Activated CD8-positive, alpha-beta memory T cell treated with anti-CD3 and anti-CD28 coated beads for 1 hour (primary cell): ENCODE measurements at places on chromosomes 16 and 17.

DNA sequence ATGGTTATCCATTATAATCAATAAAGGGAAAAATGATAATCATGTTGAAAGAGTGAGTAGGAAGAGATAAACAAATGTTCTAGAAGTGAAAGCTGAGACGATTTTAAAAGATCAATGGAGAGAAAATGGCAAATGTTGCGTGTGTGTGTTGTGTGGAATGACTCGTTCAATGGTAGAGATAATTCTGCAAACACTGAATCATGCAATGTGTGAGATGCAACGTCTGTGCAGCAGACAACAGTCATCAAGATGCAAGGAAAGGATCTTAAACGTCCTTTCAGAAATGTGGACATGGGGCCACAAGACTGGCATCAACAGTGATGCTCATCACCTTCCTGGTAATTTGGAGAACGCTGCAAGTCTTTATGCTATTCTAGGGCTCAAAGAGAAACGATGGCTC is 124.4 kb downstream of the CDYL2 start:
- no peak for DNase-seq

- DNase-seq = no peak
Measured at GRCh38 chr16:34743115-34743514, 1283.7 kb downstream of the TP53TG3F start.

DNA sequence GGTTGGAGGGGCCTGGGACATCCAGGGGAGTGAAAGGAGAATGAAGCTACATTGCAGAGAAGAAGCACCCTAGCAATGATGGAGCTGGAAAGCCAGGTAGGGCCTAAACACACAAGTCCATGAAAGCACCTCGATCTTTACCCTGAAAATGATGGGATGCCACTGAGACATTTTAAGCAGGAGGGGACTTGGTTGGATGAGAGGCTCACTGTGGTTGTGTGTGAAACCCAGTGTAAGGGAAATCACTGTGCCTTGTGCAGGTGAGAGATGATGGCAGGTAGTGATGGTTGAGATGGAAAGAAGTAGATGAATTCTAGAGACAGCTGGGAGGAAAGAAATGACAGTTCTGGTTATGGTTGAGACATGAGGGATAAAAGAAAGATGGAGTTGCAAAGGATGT is 132.9 kb upstream of the CACNG3 start:
- DNase-seq = no peak

- DNase-seq = no peak
Measured at GRCh38 chr17:19249681-19250080, 12.5 kb downstream of the EPN2 start.

- no peak for DNase-seq
Measured at GRCh38 chr16:88378836-88379693, 3.7 kb upstream of the ZNF469 start.

GRCh38 chr16:11976850-11977375 is 379 bp downstream of the SNX29 start:
- no peak for DNase-seq

- DNase-seq = no peak
Measured at GRCh38 chr17:80592243-80592642, 47.6 kb downstream of the RPTOR start.

- no peak for DNase-seq
Measured at GRCh38 chr17:47949946-47950345, 7.7 kb downstream of the PRR15L start.

- no peak for DNase-seq
Measured at GRCh38 chr16:73166441-73166851, 118.5 kb upstream of the ZFHX3 start.

DNA sequence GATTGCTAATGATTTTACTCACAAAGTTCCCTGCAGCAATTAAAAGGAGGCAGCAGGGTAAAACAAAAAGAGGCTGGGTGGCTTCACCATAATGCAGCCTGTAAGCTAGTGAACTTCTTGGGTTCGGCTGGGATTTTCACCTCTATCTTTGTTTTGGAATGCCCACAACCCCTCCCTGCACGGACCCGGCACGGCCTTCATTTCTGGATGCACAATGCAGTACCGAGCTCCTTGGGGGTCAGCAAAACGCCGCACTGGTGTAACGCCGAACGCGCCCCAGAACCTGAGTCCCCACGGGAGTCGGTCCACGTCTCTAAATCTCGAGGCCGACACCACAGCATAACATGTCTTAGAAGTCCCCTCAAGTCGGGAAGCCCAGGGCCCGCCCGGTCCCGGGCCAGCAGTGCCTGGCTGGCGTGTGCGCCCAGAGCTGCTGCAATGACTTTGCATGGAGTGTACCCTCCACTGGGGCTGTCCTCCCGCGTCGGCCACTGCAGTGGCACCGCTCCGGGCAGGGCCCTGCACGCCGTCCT is 759 bp downstream of the UBE2O start:
- DNase-seq = no peak

DNA sequence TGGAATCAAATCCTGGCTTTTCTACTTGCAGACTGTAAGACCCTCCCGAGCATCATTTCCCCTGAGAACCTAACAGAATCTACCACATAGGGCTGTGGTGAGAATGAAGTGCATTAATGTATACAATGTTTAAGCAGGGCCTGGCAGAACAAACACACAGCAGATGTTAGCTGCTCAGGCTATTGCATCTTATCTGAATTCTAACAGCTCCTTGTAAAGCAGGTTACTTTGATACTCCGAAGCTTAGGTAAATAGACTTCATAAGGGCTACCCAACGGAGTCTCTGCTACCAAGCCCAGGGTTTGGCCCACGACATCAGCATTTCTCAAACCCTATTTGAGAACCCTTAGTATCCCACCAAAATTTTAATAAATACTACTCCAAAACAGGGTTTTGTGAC is 24.4 kb upstream of the NOS2 start:
- no peak for DNase-seq

DNA sequence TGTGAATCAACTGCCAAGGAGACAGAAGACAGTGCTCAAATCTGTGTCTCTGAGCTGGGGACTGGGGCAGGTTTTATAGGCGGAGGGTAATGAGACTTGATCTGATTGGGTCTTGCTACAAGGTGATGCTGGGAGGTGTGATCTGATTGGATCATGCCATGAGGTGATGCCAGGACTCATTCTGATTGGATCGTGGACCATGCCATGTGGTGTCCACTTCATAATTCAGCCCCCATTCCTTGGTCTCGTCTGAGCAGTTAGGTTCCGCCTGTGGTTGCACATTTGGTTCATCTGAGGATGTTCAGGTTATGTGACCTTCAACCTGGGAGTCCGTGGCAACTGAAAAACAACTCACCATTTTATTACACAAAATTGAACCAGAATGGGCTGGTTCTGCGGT is 41.0 kb downstream of the OTOA start:
- DNase-seq = no peak

GRCh38 chr17:72724267-72724666 is 368.2 kb downstream of the SLC39A11 start:
- no peak for DNase-seq

- no peak for DNase-seq
Measured at GRCh38 chr16:63787014-63787413, 1334.8 kb downstream of the CDH11 start.

- no peak for DNase-seq
Measured at GRCh38 chr17:59762049-59762823, 54.8 kb downstream of the VMP1 start.

GRCh38 chr16:3012828-3013420 is at the start of gene CLDN9:
TSS of gene CLDN9 (plus strand) at chr16:3012923. CDS start at chr16:3013363, 440 bp downstream.
- DNase-seq = no peak

- DNase-seq = no peak
Measured at GRCh38 chr17:17109256-17109655, 67.0 kb downstream of the MPRIP start.

DNA sequence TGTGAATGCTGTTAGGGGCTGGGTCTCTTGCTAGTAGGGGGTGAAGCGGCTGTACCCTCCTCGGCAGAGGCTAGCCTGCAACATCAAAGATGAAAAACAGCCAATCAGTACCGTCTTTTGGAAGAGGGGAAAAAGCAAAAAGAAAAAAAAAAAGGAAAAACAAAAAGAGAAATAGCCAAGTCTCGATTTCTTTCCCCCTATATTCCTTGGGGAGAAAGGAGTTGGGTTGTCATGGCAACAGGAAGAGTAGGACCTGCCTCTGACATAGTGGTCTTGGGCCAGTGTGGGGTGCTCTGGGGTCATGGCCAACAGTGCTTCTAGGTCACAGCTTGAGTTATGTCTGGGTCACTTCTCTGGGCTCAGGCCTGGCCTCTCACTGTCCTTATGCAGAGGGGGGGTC is 17.9 kb downstream of the ENGASE start:
- DNase-seq = no peak

- no peak for DNase-seq
Measured at GRCh38 chr16:30875871-30876801, 17.7 kb downstream of the BCL7C start.

GRCh38 chr16:4713663-4714501 is 20.2 kb downstream of the ANKS3 start:
- no peak for DNase-seq

GRCh38 chr17:17792551-17793377 is 44.0 kb downstream of the SREBF1 start:
- no peak for DNase-seq

DNA sequence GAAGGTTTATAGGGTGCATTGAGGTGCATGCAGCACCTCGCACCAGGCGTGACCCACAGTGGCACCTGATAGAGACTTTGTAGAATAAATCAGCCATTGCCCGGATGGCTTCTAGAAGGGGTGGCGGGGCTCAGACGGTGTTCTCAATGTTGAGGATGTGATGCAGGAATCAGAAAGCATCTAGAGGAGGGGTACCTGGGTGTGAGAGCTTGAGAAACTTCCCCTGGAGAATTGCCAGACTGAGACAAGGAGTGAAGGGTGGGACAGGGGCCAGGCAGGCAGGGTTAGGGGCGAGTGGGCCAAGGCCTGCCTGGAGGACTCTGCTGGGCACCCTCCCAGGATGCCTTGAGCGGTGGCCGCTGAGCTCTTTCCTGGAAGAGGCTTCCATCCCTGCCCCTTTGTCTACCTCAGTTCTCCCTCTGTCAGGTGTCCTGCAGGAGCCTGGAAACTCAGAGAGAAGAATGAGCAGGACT is 9.3 kb upstream of the ADGRG1 start:
- no peak for DNase-seq

DNA sequence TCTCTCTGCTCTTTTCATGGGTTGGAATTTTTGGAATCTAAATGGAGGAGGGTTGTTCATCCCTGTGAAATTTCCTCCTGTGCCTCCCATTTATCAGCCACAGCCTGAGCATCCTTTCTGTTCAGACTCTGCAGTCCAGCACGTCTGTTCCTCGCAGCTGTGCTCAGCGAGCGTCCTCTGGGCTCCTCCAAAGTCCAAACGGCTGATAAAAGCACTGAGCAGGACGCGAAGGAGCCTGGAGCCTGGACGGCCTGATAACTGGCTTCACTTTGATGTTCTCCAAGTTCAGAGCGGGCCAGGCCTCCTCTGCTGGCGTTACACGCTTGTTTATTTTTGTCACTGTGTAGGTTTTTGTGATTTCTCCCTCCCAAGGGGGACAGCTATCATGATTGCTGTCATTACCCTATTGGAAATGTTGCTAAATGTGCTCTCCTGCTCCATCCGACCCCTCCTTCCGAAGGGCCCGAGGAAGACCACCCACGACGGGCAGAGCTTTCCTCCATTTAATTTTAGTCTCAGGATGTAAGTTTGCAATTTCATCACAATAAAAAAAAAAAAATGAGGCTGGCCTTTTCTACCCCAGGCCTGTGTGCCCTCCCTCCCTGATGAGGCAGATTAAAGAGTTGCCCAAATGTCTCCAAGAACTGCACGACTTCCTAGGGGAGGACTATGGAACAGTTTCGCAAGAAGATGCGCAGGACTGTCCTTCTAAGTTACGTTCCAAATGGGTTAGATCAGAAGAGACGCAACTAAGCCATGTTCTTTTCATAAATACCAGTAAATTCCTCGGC is 290.5 kb upstream of the FOXF1 start:
- no peak for DNase-seq

- no peak for DNase-seq
Measured at GRCh38 chr17:59719526-59719925, 12.1 kb downstream of the VMP1 start.

- no peak for DNase-seq
Measured at GRCh38 chr16:11256661-11257130, 692 bp upstream of the SOCS1 start.

DNA sequence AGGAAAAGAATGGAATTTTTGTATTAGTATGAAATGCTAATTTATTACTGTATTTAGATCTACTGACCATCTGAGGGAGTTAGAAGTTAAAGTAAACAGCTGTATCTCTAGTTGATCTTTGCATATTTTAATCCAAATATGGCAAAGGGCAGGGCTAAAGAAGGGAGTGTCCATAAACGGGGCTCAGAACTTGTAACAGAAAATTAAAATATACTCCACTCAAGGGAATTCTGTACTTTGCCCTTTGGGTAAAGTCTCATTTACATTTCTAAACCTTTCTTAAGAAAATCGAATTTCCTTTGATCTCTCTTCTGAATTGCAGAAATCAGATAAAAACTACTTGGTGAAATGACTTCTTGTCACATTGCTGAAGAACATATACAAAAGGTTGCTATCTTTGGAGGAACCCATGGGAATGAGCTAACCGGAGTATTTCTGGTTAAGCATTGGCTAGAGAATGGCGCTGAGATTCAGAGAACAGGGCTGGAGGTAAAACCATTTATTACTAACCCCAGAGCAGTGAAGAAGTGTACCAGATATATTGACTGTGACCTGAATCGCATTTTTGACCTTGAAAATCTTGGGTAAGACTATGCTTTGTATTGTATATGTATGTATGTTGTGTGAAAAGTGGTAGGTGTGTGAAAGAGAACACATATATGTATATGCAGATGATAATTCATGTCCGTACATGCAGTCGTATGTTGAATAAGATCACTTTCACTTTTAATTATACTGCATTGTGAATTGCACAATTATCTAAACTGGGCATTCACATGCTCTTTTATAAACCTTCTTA is at the start of gene ASPA:
ASPA (plus strand) TSS at position 186 of the 799 bp plus-strand sequence; CDS start at position 349, 163 bp downstream.
- DNase-seq = no peak
